Natural killer cell treated with Interleukin-12 subunit alpha and Interleukin-12 subunit beta and Interleukin-15 and Interleukin-18, amount 100 ng/mL, for 72 hours (primary cell): ENCODE measurements at places on chromosomes 13 and 19.
A peak's percentile ranks its signal among the peaks of the same experiment; 100 is the strongest.

- no peak overlapping the region for H3K4me3 ChIP-seq
- H3K27ac ChIP-seq = no peak overlapping the region
- H3K36me3 ChIP-seq = no peaks in the 10 kb centered on the region
- H3K4me1 ChIP-seq = no peaks in the 10 kb centered on the region
- H3K27me3 ChIP-seq = peaks cover 19% of the 10 kb centered on the region
Measured at GRCh38 chr13:106520251-106521054, 15.0 kb downstream of the EFNB2 start.

GRCh38 chr19:34416021-34416545 is 11.9 kb downstream of the PDCD2L start:
- H3K36me3 ChIP-seq = no peaks in the 10 kb centered on the region
- no peaks in the 10 kb centered on the region for H3K4me1 ChIP-seq
- no peak overlapping the region for H3K4me3 ChIP-seq
- DNase-seq = no peak
- H3K27me3 ChIP-seq = no peaks in the 10 kb centered on the region
- H3K27ac ChIP-seq = no peak overlapping the region

DNA sequence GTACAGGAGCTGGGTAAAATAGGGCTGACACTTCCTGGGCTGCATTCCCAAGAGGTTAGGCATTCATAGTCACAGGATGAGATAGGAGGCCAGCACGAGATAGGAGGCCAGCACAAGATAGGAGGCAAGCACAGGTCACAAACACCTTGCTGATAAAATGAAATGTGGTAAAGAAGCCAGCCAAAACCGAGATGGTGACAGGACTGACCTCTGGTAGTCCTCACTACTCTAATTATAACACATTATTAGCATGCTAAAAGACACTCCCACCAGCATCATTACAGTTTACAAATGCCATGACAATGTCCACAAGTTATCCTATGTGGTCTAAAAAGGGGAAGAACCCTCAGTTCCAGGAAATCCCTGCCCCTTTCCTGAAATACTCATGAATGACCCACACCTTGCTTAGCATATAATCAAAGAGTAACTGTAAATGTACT is 20.9 kb upstream of the IGSF23 start:
- H3K36me3 ChIP-seq = no peaks in the 10 kb centered on the region
- H3K27ac ChIP-seq = no peak overlapping the region
- H3K27me3 ChIP-seq = peaks cover 6% of the 10 kb centered on the region
- H3K4me1 ChIP-seq = peaks cover 14% of the 10 kb centered on the region

- H3K27me3 ChIP-seq = no peaks in the 10 kb centered on the region
- peaks cover 38% of the 10 kb centered on the region for H3K4me1 ChIP-seq
- H3K27ac ChIP-seq = no peak overlapping the region
- DNase-seq = no peak
- H3K36me3 ChIP-seq = peaks cover 5% of the 10 kb centered on the region
- no peak overlapping the region for H3K4me3 ChIP-seq
Measured at GRCh38 chr13:29830000-29830399, 20.4 kb downstream of the UBL3 start.

DNA sequence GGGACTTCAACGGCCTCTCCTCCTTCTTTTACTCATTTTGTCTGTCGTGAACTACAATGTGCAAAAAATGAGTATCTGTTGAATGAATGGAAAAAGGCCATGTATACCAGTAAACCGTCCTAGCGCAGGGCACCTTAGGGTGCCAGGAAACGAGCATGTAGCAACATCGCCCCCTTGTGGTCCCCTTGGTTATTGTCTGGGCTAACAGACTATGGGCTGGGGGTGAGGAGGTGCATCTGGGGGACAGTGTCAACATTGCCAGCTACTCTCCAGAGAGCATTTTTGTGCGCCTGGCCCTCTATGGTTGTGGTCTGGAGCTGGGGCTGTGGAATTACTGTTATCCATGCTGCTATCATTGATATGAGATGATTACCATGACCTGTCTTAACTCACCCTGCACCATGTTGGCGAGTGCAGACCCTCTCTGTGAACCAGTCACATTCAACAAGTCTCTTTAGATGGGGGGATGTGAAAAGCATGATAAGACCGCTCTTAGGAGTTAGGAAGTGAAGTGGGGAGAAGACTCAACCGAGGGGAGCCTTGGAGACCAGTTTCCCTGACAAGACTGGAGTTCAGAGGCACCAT is 22.8 kb upstream of the SIGLEC11 start:
- peaks cover 5% of the 10 kb centered on the region for H3K36me3 ChIP-seq
- DNase-seq = peak; percentile 79
- peaks cover 18% of the 10 kb centered on the region for H3K4me1 ChIP-seq
- H3K27ac ChIP-seq = no peak overlapping the region

GRCh38 chr19:35346193-35347052 is 1.3 kb upstream of the FFAR1 start:
- peak overlapping the region; percentile 97 for H3K27ac ChIP-seq
- no peaks in the 10 kb centered on the region for H3K36me3 ChIP-seq
- peaks cover 46% of the 10 kb centered on the region for H3K4me1 ChIP-seq
- peak overlapping the region; percentile 81 for H3K4me3 ChIP-seq

GRCh38 chr13:74452176-74452575 is 318.0 kb upstream of the KLF12 start:
- no peak for DNase-seq
- H3K4me3 ChIP-seq = no peak overlapping the region
- no peaks in the 10 kb centered on the region for H3K4me1 ChIP-seq
- peaks cover 6% of the 10 kb centered on the region for H3K36me3 ChIP-seq

DNA sequence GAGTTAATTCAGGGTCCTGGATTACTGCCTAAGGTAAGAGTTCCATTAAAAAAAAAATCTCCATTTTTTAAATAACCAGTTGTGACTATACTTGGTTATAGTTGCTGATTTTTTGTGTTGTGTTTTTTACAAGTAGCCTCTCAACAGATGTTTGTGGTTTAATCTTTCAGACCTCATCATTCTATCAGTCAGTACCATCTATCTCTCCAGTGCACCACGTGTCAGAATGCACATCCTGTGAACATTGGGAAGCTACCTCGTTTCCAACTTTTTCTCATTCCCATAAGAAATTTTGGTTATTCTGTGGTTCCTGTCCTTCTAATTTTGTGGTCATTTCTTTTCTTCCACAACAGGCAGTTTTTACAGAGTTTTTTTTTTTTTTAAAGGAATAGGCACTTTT is 39.2 kb downstream of the WDFY2 start:
- no peaks in the 10 kb centered on the region for H3K27me3 ChIP-seq
- H3K4me1 ChIP-seq = peaks cover 44% of the 10 kb centered on the region
- H3K36me3 ChIP-seq = no peaks in the 10 kb centered on the region

DNA sequence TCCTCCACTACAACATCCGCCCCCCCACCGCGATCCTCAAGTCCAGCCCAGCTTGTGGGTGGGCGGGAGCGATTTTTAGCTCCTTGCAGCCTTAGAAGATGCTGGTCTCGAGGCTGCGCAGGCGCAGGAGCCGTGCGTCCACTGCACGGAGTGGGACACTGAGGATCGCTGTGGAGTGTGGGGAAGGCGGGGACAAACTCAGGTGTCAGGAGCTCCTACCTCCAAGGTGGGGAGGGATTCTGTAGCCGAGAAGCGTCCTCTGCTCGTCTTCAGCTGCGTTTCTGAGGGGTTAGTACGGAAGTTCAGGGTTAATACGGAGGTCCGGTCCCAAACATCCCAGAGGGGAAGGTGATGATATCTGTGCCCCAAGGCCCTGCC is at the start of gene RTBDN:
Gene RTBDN, minus strand, starts transcription at position 14 of the 378 bp plus-strand sequence. CDS start 4,600 bp downstream, outside the sequence.
- H3K4me3 ChIP-seq = peak within 1 kb of the TSS; percentile 67
- H3K27me3 ChIP-seq = peaks cover 48% of the 10 kb centered on the region
- peaks cover 4% of the 10 kb centered on the region for H3K36me3 ChIP-seq
- H3K27ac ChIP-seq = no peak within 1 kb of the TSS

DNA sequence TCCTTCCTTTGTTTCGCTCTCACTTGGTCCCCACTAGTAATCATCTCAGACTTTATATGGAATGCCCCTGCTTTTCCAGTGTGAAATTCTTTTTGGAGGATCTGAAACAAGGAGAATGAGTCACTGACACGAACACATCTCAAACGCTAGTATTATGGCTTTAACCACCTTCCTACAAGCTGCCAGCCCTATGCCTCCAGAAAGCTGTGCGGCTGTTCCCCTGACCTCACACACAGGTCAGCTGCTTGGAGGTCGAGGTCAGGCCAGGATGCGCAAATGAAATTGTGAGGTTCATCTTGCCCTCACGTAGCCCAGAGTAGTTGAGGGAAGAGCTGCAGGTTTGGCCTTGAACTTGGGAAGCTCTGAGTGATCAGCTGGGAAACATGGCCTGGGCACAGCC is 449.8 kb downstream of the FGF9 start:
- H3K4me1 ChIP-seq = peaks cover 23% of the 10 kb centered on the region
- DNase-seq = no peak
- no peak overlapping the region for H3K4me3 ChIP-seq
- H3K27ac ChIP-seq = no peak overlapping the region

DNA sequence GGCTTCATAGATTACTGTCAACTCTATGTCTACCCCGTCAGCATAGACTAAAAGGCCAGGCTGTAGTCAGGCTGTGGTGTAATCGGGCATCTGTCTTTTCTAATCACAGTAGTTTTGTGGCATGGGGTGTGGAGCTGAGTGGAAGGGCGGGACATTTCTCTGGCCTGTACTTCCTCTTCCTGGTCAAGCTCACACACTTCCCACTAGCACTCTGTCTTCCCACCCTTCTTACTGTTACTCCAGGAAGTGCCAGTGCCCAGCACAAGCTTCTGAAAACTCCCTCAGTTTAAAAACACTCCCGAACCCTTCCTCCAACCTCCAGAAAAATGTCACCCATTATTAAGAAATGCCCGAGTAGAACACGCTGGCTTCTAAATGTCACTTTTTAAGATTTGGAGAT is 229.8 kb downstream of the KLF5 start:
- no peak overlapping the region for H3K27ac ChIP-seq
- no peaks in the 10 kb centered on the region for H3K4me1 ChIP-seq
- peaks cover 6% of the 10 kb centered on the region for H3K27me3 ChIP-seq
- H3K36me3 ChIP-seq = no peaks in the 10 kb centered on the region

GRCh38 chr19:29663861-29664752 is 1.2 kb upstream of the PLEKHF1 start:
- H3K4me1 ChIP-seq = peaks cover 25% of the 10 kb centered on the region
- H3K27me3 ChIP-seq = no peaks in the 10 kb centered on the region
- DNase-seq = no peak
- H3K4me3 ChIP-seq = peak overlapping the region; percentile 70
- peak overlapping the region; percentile 67 for H3K27ac ChIP-seq

DNA sequence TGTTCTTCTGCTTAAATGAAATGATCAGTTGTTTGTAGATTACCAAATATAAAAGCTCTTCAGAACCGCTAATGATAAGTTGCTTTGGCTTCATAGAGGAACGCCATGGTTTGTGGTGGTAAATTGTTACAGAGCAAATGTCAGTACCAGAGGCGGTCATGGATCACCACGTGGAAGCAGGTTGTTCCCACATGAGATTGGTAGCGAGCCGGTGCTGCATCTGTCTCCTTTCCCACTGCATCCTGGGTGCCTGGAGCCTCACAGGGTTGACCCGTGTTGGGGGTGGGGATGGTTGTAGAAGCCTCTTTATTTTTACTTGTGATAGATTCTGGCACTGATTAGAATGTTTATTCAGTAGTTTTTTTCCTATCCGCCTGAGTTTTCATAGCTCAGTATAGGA is 14.7 kb downstream of the GARRE1 start:
- H3K27me3 ChIP-seq = no peaks in the 10 kb centered on the region
- no peak overlapping the region for H3K4me3 ChIP-seq
- H3K36me3 ChIP-seq = no peaks in the 10 kb centered on the region
- H3K4me1 ChIP-seq = peaks cover 29% of the 10 kb centered on the region
- no peak overlapping the region for H3K27ac ChIP-seq
- DNase-seq = no peak

- peak overlapping the region; percentile 96 for H3K27ac ChIP-seq
- peaks cover 69% of the 10 kb centered on the region for H3K4me1 ChIP-seq
- peak; percentile 90 for DNase-seq
- H3K27me3 ChIP-seq = no peaks in the 10 kb centered on the region
- H3K36me3 ChIP-seq = peaks cover 15% of the 10 kb centered on the region
- H3K4me3 ChIP-seq = peak overlapping the region; percentile 82
Measured at GRCh38 chr13:27130979-27131623, 40.5 kb downstream of the USP12 start.

DNA sequence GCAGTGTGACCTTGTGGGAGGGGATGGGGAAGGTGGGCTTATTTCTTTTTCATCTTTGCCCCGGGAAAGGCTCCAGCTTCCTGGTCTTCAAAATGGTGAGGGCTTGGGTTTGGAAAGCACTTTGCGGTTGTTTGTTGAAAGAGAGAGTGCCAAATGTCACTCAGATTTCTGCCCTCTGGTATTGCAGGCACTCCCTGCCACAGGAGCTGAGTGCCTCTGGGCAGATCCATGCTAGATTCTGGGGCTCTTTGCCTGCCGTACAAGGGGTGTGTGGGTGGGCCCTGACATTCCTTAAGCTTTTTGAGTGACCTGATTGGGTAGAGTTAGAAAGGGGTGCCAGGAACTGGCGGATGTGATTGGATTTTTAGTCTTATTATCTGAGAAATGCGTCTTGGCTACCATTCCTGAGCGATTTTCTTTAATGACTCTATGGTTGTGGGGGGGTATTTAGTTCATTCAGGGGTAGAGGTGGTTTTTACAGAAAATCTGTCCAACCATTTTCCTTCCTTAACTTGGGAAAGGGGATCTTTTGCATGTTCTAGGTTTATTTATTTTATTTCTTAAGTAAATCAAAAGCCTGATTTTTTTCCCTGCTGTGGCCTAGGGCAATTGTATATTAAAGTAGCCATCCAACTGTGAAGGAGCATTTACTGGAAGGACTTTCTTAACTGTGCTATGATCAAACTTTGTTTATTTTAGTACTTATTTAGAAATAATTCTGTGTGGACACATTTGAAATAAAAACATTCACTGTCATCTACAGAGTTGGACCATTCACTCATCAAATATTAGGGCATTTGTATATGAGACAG is 3.2 kb downstream of the ARHGAP35 start:
- no peak overlapping the region for H3K27ac ChIP-seq
- H3K4me1 ChIP-seq = peaks cover 31% of the 10 kb centered on the region
- DNase-seq = no peak
- H3K36me3 ChIP-seq = no peaks in the 10 kb centered on the region
- no peak overlapping the region for H3K4me3 ChIP-seq
